ENCODE measurements at places on chromosomes 12 and 14.

GRCh38 chr14:72894323-72894622 lies 372 bp upstream of the DPF3 start:
- peak overlapping the region; percentile 69 for H3K27ac ChIP-seq
- peak overlapping the region; percentile 73 for H3K4me3 ChIP-seq
- H3K36me3 ChIP-seq, result no peaks in the 10 kb centered on the region
- H3K27me3 ChIP-seq, result no peaks in the 10 kb centered on the region
- H3K4me1 ChIP-seq, result peaks cover 36% of the 10 kb centered on the region

DNA sequence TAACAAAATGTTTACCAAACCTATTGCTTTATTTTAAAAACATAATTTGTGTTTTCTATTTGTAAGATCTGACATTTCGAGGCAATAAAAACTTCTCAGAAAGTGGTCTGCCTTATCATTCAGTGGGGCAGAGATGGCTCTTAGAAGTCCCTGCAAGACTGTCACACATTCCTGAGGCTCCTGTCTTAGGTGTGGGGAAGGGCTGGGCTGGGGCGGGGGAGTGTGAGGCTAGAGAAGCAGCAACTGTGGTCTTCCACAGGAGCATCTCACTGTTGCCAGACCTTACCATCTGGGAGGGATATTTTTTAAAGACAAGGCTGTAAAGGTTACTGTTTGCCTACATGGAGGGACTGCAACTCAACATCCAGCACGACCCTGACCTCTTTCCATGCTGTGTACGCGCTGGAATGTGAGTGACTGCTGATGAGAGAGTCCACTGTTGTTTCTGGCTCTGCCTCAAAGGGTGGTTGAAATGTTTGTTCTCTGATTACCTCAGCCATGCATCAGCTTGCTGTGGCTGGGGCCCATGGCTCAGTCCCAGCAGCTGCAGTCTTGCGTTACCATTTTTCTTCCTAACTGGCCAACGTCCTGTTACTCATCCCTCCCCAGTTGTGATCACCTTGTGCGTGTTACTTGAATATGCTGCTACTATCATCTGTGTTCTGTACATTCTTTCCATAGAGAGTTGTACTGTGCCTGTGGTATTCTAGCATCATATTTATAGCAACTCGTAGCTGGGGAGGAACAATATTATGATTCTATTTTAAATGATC lies 12.4 kb downstream of the ERG28 start:
- H3K4me1 ChIP-seq, result no peaks in the 10 kb centered on the region
- DNase-seq, result no peak
- H3K4me3 ChIP-seq, result no peak overlapping the region
- H3K36me3 ChIP-seq, result peaks cover 31% of the 10 kb centered on the region
- no peaks in the 10 kb centered on the region for H3K27me3 ChIP-seq
- H3K27ac ChIP-seq, result no peak overlapping the region

DNA sequence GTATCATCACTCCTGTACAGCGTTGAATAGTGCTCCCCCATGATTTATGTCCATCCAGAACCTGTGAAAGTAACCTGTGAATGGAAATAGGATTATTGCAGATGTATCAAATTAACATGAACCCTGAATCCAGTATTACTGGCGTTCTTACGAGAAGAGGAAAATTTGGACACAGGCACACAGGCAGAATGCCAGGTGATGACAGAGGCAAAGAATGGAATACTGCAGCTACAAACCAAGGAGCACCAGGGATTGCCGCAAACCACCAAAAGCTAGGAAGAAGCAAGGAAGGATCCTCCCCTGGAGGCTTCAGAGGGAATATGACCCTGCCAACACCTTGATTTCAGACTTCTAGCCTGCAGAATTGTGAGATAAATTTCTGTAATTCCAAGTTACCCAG lies 113.5 kb upstream of the EGLN3 start:
- H3K4me1 ChIP-seq, result peaks cover 43% of the 10 kb centered on the region
- no peaks in the 10 kb centered on the region for H3K36me3 ChIP-seq
- H3K27me3 ChIP-seq, result no peaks in the 10 kb centered on the region
- no peak overlapping the region for H3K4me3 ChIP-seq
- peak overlapping the region; percentile 32 for H3K27ac ChIP-seq

- no peak for DNase-seq
- no peaks in the 10 kb centered on the region for H3K4me1 ChIP-seq
- H3K36me3 ChIP-seq, result no peaks in the 10 kb centered on the region
- no peak overlapping the region for H3K4me3 ChIP-seq
- H3K27ac ChIP-seq, result no peak overlapping the region
Observed at GRCh38 chr12:126430921-126431320, 1365.7 kb downstream of the AACS start.

DNA sequence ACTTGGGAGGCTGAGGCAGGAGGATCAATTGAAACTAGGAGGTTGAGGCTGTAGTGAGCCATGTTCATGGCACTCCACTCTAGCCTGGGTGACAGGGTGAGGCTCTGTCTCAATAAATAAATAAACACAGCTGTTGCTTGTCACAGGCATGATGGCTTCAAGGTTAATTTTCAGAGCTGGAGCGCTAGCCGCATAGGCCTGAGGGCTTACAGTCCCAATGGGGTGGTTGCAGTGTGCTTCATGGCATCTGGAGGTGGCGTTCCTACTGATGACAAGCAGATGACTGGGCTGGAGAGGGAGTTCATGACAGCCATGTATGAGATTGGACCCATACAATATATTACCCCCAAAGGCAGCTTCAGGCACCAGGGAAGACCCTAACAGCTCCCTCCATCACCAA lies 1.6 kb upstream of the FMNL3 start:
- H3K27me3 ChIP-seq, result peaks cover 3% of the 10 kb centered on the region
- H3K36me3 ChIP-seq, result no peaks in the 10 kb centered on the region
- H3K27ac ChIP-seq, result no peak overlapping the region
- DNase-seq, result no peak
- peaks cover 30% of the 10 kb centered on the region for H3K4me1 ChIP-seq
- no peak overlapping the region for H3K4me3 ChIP-seq

DNA sequence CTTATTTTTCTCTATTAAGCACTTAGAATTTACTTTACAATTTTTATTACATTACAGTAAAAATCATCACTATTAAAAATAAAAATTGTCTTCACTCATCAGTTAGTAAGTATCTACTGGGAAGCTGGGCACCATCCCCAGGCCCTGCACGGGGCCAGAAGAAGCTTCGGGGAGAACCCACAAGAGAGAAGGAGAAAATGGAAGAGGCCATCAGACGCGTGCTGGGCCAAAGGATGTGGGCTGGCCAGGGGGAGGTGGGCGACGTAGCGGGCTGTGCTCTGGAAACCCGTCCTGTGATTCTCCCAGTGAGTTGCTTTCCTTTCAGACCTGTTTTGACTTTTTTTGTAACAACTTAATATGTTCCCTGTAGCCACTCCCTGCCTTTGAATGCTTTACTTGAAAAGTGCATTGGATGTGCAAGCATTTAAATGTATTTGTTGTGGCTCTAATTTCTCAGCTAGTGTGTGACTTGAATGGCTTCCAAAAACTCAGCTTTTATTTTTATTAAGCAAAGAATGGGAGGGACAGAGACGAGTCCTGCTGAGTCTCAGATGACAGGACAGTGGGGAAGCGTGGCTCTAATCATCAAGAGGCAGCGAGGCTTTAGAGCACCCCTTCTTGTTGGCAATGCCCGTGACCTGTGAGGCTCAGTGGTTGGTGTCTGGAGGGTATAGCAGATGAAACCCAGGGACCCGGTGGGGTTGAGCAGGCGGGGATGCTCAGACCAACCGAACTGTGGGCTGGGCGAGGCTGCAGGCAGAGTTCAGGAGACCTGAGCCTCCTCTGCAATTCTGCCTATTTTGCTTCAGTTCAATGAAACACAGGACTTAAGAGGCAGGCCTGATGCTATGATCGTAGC lies 38.8 kb downstream of the SYNE3 start:
- no peaks in the 10 kb centered on the region for H3K27me3 ChIP-seq
- H3K4me3 ChIP-seq, result no peak overlapping the region
- peaks cover 22% of the 10 kb centered on the region for H3K36me3 ChIP-seq
- H3K27ac ChIP-seq, result no peak overlapping the region
- DNase-seq, result no peak

DNA sequence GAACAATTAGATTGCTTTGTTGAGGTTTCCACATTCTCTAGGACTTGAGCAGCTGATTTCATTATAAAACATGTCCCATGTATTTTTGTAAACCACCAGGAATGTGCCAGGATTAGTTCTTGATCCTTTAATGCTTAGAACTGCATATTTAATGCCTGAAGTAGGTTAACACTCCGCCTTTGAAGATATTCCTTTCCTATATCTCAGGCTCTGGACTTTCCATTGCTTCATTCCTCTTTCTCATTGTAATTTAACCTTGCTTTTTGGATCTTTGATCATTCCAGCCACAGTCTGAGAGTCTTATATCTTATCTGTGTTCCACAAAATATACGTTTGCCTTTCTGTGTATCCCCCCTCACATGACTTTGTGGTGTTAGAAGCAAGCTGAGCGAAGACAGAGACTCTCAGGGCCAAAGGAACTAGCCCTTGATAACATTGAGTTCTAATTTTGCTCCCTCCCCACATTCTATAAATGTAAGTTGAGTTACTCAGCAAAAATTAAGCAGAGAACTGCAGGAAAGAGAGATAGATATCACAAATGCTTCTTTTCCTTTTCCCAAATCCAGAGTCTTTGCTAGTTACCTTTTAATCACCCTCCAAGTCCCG lies 2.4 kb upstream of the CLEC1B start:
- no peaks in the 10 kb centered on the region for H3K36me3 ChIP-seq
- no peak overlapping the region for H3K27ac ChIP-seq
- no peaks in the 10 kb centered on the region for H3K4me1 ChIP-seq
- H3K27me3 ChIP-seq, result no peaks in the 10 kb centered on the region
- no peak overlapping the region for H3K4me3 ChIP-seq

DNA sequence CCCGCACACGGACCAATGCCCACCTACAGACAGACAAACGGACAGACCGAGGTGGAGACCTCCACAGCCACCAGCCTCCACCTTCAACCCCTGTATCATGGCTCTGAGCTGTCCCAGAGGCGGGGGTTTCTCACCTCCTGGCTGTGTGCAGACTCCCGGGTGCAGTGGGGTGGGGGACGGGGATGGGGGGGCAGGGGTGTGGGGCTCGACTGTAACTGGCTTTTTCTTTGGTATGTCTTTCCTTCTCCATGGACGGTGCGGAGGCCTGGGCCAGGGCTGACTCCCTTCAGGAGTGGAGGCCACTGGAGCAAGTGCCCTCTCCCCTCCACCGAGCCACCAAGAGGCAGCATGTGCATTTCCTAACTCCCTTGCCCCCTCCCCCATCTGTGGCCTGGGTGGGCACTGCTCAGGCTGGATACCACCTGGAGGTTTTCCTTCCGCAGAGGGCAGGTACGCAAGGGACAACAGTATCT lies 122.6 kb downstream of the ESRRB start:
- no peak for DNase-seq
- H3K36me3 ChIP-seq, result no peaks in the 10 kb centered on the region
- no peaks in the 10 kb centered on the region for H3K27me3 ChIP-seq
- H3K4me3 ChIP-seq, result no peak overlapping the region
- no peaks in the 10 kb centered on the region for H3K4me1 ChIP-seq

DNA sequence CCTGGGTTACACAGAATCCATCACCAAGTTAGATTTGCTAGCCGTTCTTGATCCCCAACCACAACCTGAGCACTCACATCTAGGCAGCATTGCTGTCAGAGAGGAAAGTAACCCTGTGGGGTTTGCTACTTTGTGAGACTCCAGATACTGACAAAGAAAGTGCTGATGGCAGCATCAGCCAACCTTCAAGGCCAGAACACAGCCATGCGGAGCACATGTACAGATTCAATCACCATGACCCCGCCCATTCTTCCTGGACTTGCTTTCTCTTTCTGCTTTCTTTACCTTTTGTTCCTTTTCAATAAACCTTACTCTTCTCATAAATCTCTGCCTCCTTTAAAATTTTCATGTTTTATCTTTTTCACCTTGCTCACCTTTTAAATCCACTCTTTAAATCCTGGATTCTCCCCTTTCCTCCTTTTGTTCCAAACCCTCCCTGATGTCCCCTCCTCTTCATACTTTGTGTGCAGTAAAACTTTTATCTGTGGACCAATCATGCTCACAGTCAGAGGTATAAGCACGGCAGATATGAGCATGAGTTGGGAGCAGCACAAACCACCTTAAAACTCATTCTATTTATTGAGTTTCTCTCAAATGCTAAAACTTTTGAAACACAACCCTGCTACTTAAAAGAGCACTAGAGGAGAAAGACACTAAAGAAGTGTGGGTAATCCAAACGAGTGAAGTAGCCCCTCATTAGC lies 21.9 kb upstream of the CERS5 start:
- DNase-seq, result no peak
- peak overlapping the region; percentile 88 for H3K27ac ChIP-seq
- no peak overlapping the region for H3K4me3 ChIP-seq
- no peaks in the 10 kb centered on the region for H3K27me3 ChIP-seq
- peaks cover 4% of the 10 kb centered on the region for H3K36me3 ChIP-seq

DNA sequence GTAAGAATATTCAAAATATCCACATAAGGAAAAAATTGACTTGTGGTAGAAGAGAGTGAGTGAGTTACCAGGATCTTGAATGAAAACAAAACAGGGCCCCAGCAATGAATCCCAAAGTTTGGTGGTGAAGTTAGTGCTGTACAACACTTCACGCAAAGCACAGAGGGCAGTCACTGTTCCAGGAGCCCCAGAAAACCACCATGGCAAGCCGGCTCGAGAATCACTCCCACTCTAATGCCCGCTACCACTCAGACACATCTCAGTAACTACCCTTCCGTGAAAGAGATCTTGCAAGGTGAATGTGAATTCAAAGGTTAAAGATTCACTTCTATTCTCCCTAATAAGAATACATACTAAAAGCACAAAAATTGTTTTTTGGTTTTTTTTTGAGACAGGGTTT lies 30.1 kb downstream of the CLIP1 start:
- no peaks in the 10 kb centered on the region for H3K4me1 ChIP-seq
- no peak overlapping the region for H3K4me3 ChIP-seq
- no peak for DNase-seq
- H3K36me3 ChIP-seq, result no peaks in the 10 kb centered on the region

DNA sequence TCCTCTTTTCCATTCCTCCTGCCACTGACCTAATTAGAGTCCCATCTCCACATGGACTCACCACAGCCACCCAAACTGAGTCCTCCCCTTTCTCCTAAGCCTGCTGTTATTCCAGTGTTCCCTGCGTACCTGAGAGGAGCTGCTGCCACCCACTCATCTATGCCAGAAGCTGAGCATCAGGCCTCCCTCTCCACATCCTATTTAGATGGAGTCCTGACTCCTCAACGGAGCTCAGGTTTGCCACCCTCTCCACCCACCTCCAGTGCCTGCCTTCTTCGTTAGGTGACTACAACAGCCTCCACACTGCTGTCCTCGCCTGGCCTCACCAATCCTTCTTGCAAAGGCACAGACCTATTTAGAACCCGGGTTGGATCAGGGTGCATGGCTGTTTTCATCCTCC lies 15.2 kb upstream of the ABHD12B start:
- H3K27me3 ChIP-seq, result no peaks in the 10 kb centered on the region
- DNase-seq, result no peak
- no peak overlapping the region for H3K4me3 ChIP-seq
- no peaks in the 10 kb centered on the region for H3K36me3 ChIP-seq

GRCh38 chr14:22460461-22461195 lies 128.4 kb downstream of the DAD1 start:
- no peak overlapping the region for H3K27ac ChIP-seq
- no peak for DNase-seq
- no peaks in the 10 kb centered on the region for H3K36me3 ChIP-seq
- H3K4me1 ChIP-seq, result no peaks in the 10 kb centered on the region
- no peak overlapping the region for H3K4me3 ChIP-seq
- no peaks in the 10 kb centered on the region for H3K27me3 ChIP-seq

GRCh38 chr12:121911824-121912585 lies 6.4 kb upstream of the CFAP251 start:
- H3K27me3 ChIP-seq, result no peaks in the 10 kb centered on the region
- H3K4me3 ChIP-seq, result no peak overlapping the region
- H3K27ac ChIP-seq, result no peak overlapping the region
- peaks cover 27% of the 10 kb centered on the region for H3K36me3 ChIP-seq
- H3K4me1 ChIP-seq, result peaks cover 7% of the 10 kb centered on the region

- no peaks in the 10 kb centered on the region for H3K27me3 ChIP-seq
- DNase-seq, result no peak
- no peak overlapping the region for H3K4me3 ChIP-seq
- peaks cover 52% of the 10 kb centered on the region for H3K4me1 ChIP-seq
- H3K36me3 ChIP-seq, result no peaks in the 10 kb centered on the region
- no peak overlapping the region for H3K27ac ChIP-seq
Observed at GRCh38 chr12:19872621-19873540, 433.6 kb downstream of the AEBP2 start.
